Amygdala (tissue), 56 donors: ENCODE measurements at places on chromosomes 11 and 22.

GRCh38 chr11:128705124-128705920 lies 11.4 kb downstream of the FLI1 start:
- no peak for DNase-seq

GRCh38 chr11:128451652-128452470 lies 135.5 kb downstream of the ETS1 start:
- peak; percentile 44 for DNase-seq

DNA sequence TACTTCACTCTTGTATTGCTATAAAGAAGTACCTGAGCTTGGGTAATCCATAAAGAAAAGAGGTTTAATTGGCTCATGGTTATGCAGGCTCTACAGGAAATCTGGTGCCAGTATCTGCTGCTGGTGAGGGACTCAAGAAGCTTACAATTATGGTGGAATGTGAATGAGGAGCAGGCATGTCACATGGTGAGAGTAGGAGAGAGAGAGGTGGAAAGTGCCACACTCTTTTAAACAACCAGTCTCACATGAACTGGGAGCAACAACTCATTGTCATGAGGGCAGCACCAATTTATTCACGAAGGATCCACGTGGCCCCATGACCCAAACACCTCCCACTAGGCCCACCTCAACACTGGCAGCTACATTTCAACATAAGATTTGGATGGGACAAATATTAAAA lies 24.6 kb upstream of the IGLL5 start:
- DNase-seq, result no peak

GRCh38 chr11:87290304-87290922 lies 252.7 kb downstream of the TMEM135 start:
- DNase-seq, result no peak

- DNase-seq, result no peak
Measured at GRCh38 chr11:58770166-58770565, 38.4 kb upstream of the GLYAT start.

DNA sequence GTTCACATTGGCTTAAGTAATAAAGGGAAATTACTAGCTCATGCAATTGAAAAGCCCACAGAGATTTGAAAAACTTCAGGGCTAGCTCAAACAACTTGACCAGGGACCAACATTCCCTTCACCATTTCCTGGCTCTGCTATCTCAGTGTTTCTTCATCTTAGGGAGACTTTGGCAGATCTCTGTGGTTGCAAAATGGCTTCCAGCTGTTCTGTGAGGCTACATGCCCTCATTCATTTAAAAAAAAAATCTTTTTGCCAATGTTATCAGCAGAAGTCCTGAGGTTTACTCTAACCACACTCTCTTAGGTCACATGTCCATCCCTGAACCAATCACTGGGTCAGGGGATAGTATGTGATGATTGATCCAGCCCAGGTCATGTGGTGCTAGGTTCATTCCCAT lies 13.9 kb upstream of the RASSF10 start:
- no peak for DNase-seq

- DNase-seq, result no peak
Measured at GRCh38 chr11:67983951-67984350, 19.9 kb downstream of the UNC93B1 start.

DNA sequence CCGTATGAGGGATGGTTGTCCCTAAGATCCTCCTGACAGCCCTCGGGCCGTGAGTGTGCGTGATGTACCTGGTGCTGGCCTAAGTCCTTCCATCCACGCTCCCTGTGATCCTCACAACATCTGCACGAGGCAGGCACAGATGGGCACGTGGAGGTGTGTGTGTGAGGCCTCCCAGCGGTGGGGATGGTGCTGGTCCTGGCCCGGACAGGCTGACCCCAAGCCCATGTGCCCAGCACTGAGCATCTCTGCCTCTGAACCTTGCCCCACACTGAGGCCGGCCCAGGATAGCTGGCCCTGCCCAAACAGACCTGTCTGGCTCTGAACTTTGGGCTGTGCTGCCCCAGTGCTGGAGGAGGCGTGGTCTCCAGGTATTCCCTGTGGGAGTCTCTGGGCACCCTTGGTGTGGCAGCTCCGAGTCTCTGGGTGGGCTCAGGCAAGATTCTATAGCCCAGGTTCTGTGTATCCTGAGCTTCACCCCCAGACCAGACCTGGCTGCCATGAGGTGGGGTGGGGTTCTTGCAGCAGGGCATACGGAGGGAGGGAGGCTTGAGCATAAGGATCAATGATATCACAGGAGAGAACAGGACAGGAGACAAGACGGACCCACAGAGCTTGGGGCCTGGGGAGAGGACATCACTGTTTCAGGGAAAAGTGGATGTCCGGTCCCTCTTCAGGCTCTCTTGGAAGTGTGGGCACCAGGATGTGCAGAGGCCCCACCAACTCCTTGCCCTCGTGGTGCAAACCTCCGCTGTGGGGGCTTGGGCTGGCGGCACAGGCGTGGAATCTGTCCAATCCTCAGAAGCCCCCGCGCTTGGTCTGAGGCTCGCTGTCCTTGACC lies 881.8 kb downstream of the BRD1 start:
- DNase-seq, result no peak
